ENCODE measurements at places on chromosomes 3 and 15. TPM values are rescaled to one million over a fixed set of nuclear protein-coding genes. Genes with fewer than 3 reads are reported as not detected.

DNA sequence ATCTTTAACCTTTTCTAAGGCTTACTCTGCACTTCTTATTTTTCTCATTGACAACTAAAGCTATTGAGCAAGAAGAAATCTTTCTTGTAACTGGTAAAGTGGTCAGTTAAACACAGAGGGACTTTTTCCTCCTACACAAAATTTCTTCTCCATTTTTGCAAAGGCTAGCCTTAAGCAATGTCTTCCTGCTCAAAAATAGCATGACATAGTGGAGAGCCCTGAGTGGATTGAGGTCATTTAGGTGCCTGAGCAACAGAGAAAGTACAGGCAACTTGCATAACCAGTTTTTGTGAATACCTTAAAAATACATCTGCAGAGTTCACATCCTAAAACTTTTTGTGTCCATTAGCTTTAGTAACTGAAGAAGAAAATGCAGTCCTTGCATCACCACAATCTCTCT is 144.7 kb upstream of the TTC14 start:
- no peaks in the 10 kb centered on the region for H3K4me1 ChIP-seq
- H3K4me3 ChIP-seq: no peak overlapping the region
- DNase-seq: no peak
- no peak overlapping the region for H3K27ac ChIP-seq
- H3K36me3 ChIP-seq: no peaks in the 10 kb centered on the region
- H3K27me3 ChIP-seq: no peaks in the 10 kb centered on the region

DNA sequence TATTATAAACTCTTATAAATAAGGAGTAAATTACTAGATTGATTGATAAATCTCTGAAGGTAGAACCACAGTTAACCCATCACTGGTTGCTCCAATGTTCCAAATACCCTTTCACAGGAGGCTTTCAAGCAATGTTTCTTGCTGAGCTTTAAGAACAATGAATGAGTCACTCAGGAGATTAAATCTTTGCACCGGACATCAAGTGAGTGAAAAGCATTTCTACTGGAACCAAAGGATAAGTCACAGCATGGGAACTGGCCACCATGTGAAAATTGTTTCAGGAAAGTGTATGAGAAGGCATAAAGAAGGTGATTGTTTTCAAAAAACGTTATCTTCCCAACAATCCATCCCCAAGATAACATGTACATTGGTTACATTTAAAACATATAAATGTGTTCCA is 90.6 kb downstream of the CNTN3 start:
- H3K36me3 ChIP-seq: no peaks in the 10 kb centered on the region
- no peak overlapping the region for H3K27ac ChIP-seq
- no peaks in the 10 kb centered on the region for H3K27me3 ChIP-seq
- H3K4me1 ChIP-seq: no peaks in the 10 kb centered on the region
- H3K4me3 ChIP-seq: no peak overlapping the region
- DNase-seq: no peak

SH3GL3 gene
- total RNA-seq: not detected

RHOA gene
- 319 TPM for total RNA-seq

PTPN9 gene
- 24.7 TPM for total RNA-seq
